H1 (cell line): ENCODE measurements at places on chromosomes 16 and 17.

GRCh38 chr16:30185683-30186421, 2.5 kb downstream of the CORO1A start:
- no peak for DNase-seq

DNA sequence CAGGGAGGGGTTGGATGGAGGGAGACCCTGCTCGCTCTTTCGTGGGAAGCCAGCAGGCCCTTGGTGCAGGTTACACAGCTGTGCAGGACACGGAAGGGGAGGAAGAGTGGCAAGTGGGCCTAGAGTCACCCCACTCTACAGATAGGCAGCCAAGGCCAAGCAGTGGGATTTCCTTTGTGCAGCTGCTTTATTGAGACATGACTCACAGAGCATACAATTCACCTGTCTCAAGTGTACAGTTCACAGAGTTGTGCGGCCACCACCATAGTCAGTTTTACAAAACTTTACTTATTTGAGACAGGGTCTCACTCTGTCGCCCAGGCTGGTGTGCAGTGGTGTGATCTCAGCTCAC, 91.2 kb upstream of the CIBAR2 start:
- no peak for DNase-seq

DNA sequence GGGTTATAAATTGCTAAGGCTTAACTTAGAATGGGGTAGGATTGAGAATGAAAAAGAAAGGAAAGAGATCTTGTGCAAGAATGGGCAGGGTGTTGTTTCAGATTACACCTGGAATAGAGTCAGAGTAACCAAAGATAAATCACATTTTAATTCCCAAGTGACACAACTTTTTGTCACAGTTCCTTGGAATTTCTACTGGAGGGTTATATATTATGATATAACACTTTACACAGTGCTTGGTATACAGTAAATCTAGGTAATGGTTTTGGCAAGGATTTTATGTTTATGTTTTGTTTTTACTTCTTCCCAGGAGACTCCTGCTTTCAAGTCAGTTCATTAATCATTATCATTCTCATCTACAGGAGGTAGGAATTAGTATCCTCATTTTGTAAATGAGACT, 115.7 kb upstream of the KCNJ16 start:
- DNase-seq, result no peak

DNA sequence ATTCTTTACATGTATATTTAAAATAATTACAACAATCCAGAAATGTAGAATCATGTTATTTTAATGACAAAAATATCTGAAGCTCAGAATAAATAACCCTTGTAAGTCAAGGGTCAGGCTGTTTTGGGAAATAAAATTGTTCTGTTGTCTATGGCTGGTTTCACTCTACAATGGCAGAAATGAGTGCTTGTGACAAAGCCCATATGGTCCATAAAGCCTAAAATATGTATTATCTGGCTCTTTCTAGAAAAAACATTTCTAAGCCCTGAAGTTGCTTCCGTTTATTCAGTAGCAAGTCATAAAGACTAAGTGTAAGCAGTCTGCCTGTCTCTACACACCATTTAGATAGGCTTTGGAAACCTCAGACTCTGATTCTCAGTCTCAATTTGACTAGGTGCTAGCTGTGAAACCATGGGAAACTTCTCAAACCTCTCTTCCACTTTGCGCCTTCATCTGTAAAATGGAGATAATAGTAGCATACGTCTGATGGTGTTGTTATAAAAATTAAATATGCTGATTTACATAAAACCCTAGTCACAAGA, 365.7 kb upstream of the CA10 start:
- no peak for DNase-seq

DNA sequence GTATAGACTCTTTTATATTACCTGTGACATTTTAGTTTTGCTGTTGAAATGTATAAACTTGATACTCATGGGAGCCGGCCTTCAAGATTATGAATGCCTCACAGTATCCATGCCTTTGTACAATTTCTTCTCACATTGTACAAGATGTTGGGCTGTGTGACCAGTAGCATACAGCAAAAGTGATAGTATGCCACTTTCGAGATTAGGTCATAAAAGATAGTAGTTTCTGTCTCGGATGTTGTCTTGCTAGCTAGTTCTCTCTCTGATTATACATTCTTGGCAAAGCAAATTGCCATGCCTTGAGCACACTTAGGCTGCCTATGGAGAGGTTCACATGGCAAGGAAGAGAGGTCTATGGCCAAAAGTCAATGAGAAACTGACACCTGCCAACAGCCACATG, 1309.8 kb upstream of the CDH8 start:
- DNase-seq, result no peak
